ENCODE measurements at places on chromosomes 6 and 20.

DNA sequence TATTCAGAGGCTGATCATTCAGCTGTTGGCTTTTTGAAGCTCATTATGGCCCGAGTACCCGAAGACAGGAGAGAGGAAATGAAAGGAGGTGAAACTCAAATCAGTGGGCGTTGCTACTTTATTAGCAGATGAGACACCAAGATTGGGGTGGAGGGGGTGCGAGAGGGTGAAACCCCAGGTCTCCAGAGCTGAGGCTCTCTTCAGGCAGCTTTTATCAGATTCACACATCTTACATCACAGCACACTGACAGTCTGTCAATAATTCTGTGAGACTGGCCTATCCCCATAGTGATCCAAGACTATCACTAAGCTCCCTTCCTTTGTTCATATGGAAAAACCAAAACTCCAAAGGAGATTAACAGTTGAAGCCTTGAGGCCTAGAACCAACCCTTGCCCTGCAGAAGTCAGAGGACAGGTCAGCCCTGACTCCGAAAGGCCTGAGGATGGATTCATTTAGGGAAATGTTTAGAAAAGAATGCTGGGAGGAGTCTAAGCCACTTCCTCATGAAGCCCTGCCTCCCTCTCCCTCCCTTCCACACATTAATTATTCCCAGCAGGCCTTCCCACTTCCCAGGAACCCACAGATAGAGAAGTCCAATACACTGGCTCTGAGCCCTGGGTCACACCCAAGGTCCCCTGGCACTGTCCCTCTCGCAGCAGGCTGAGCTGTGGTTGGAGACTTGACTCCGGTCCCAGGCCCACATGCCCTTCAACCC lies 23.2 kb downstream of the TRERF1 start:
- no peak for DNase-seq

GRCh38 chr6:3766214-3766613 lies 14.7 kb upstream of the PXDC1 start:
- DNase-seq, result peak; percentile 85

GRCh38 chr6:46931416-46931815 lies 9.7 kb upstream of the ADGRF5 start:
- no peak for DNase-seq

DNA sequence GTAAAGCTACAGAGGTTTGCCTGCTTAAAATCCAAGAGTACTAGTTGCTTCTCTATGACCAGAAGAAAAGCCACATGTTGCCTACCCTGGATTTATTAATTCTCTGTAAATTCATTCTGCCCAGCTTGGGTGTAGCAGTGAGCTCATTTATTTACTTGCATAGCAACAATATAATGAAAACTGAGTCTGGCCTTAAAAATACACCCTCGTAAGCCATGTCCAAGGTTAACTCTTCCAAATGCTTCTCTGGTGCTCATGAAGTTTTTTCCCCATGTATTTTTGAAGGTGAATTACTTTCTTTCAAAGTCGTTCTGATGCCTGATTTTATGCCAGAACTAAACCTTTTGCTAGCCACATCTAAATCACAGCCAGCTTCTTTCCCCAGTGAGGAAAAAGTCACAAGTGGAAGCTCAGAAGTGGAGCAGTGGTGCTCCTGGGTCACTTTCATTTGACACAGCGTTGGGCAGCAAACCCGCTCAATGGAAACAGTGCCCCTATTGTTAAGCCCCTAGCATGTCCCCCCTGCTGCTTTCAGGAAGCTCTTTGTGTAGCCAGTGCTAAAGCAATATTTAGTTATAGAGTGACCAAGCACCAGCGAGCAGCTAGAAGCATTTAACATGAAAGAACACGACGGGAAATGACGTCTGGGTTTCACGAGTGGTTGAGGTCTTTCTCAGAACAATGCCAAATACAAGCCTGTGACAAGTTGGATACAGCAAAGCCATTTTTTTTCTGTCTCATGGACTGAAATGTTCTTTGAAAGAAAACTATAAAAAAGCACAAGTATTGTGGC lies 29.8 kb downstream of the NEDD9 start:
- DNase-seq, result no peak

GRCh38 chr6:166204852-166205650 lies 37.4 kb upstream of the TBXT start:
- DNase-seq, result no peak

- DNase-seq, result no peak
These were observed 12.9 kb downstream of the MAPK13 start for GRCh38 chr6:36142971-36143838.

- no peak for DNase-seq
These were observed 34.5 kb downstream of the ABRACL start for GRCh38 chr6:139062932-139063646.

DNA sequence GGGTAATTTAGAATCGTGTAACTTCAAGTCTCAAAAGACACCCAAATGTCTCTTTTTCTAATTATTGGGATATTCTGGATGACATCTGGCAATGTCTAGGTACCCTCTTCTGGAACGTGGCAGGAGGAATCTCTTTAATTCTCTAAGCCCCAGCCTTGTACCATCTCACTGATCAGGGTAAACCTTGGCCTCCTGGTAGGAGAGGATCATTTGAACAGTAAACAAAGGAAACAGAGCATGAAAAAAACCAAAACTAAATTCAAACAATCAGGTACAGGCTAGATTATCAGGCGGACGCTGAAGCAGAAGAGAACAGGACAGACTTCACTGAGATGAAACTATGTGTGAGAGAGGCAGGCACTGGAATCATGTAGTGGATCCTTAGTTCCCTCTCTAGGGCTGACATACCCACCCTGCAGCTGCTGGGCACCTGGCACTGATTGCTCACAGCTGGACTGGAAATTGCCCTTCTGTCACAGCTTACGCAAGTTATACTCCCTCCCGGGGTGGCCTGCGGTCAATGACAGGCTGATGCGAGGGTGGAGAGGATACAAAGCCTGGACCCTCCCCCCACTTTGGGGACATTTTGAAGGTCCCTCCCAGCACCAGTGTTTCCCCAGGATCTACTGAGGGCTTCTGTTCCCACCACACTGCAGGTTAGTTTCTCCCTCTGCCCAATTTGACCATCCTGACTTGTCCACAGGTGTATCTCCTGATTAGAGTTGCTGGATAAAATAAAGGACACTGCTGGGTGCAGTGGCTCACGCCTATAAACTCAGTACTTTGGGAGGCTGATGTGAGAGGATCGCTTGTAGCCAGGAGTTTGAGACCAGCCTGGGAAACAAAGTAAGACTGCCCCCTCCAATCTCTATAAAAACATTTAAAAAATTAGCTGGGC lies 20.6 kb upstream of the ZBTB24 start:
- no peak for DNase-seq

- no peak for DNase-seq
These were observed 20.1 kb downstream of the SMLR1 start for GRCh38 chr6:130847001-130847910.

DNA sequence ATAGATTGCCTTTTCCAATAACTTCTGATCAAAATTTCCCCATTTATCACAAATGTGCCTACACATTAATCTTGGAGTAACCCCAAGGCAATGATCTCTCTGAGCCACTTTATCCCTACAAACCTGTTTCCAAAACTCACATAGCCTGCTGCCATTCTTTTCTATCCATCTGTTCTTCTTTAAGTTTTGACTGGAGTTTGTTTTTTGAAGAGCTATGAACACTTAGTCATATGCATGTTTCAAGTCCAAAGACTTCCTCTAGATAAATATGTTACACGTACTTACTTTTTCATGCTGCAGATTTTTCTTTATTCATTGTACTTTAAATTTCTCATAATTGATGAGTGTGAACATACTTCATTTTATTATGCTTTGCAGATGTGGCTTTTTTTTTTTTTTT lies 488.9 kb upstream of the CITED2 start:
- DNase-seq, result no peak

GRCh38 chr6:132130626-132131298 lies 179.6 kb upstream of the CCN2 start:
- DNase-seq, result no peak

- peak; percentile 91 for DNase-seq
These were observed 37.6 kb downstream of the GSTA2 start for GRCh38 chr6:52725535-52726192.

DNA sequence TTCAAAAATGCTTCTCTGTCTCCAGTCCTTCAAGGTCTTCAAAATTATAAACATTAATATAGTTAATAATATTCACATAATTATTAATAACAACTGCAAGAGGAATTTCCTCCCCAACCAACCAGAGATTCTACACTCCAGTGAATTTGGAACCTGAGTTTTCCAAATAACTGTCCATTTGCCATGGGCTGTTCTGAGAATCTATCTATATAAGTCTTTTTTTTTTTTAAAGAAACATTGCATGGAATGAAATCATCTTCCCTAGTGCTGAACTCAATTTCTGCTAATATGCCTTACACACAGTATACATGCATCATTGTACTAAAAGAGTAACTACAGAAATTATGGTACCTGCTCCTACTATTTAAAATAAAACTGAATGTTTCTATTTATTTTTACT lies 113.9 kb downstream of the SLC22A3 start:
- DNase-seq, result no peak

DNA sequence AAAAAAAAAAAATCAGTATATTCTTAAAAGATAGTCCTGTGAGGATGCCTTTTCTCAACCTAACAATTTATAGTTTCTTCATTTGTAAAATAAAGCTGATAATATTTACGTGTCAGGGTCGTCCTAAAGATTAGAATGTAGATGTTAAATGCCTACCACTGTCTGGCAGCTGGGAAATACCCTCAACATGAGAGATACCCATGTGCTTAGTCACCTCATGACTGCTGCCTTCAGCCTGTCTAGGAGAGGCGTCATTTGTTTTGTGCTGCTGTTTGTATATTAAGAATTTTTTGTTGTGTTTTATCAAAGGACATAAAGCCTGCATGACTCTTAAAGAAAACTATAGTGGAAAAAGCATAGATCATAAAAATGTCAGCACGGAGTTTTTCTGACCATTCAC lies 9.5 kb downstream of the FAM120B start:
- DNase-seq, result peak; percentile 42

- DNase-seq, result no peak
These were observed 21.2 kb upstream of the ELOVL5 start for GRCh38 chr6:53369876-53370515.

DNA sequence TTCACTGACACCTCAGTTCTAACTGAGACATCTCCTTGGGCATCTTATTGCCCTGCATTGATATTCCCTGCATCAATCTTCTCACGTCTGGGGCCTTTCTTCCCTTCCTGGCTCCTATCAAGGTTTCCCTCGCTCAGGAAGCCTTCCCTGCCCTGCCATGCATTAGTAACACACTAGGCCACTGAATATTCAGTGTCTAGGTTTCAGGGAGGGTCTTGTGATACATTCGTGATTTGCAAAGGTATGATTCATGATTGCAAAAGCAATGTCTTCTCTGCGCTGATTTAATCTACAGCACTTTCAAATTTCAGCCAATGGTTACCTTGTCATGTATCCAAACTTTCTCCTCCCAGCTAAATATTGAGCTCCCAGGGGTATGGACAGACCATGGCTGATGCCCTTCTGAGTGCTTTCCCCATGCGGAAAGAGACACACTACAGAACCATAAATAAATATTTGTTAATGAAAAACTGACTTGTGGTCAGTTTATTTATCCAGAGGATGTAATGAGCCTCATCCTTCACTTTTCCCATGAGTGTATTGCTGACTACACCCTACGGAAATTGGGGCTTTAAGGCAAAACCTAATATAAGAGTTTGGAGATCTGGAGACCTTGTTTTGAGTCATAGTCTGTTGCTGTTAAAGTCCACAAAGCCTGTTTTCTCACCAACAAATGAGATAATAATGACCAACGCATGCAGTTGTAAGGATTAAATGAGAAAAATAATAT lies 21.6 kb upstream of the PCSK2 start:
- no peak for DNase-seq

DNA sequence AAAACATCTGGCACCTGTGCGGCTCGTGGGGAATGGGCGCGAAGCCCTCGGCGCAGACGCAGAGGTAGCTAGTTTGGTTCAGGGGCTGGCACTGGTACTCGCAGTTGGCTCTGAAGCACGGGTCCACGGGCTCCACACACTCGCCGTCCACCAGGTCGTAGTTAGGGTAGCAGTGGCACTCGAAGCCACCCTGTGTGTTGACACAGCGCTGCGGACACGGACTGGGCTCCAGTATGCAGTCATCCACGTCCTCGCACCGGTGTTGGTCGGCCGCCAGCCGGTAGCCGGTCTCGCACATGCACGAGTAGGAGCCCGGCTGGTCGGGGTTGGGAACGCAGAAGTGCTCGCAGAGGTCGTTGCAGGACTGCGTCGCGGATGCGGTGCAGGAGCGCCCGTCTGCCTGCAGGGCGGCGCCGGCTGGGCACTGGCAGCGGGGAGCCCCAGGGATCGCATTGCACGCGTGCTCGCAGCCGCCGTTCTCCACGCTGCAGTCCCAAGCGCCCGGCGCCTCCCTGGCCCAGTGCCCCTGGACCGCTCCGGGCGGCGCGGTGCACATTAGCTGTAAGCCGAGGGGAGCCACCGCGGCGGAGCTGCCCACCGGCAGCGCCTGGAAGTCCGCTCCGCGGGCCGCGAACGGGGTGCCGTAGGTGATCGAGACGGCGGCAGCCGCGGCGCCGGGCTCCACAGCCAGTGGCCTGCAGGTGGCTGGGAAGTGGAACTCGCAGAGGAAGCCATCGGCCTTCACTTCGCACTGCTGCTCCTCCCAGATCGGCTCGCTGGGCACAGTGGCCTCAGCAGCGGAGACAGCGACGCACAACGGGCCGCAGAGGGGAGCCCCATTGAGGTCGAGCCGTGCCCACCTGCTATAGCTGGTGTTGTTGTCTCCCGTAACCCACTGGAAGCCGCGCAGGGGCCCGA lies 930 bp downstream of the THBD start:
- peak; percentile 75 for DNase-seq

- no peak for DNase-seq
These were observed 27.1 kb downstream of the LBP start for GRCh38 chr20:38373231-38373867.

- no peak for DNase-seq
These were observed 31.6 kb downstream of the NKX2-4 start for GRCh38 chr20:21365771-21366170.

DNA sequence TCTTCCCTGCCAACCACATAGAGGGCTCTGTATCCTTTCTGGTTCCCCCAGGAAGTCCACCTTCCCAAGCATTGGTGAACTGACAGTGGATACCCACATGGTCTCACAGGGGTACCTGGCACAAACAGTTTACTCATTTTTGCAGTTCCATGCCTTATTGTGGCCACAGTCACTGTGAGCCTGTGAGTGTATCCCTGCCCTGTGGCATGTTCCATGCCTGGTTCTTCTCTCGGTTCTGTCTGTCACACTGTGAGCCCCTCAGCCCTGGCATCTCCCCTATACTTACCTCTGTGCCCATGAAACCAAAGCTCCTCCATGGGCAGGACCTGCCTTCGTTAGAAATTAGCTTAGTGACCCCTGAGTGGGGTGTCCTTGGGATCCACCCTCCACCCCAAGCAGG lies 107.8 kb downstream of the TOX2 start:
- DNase-seq, result no peak

GRCh38 chr6:163525926-163526325 lies 111.4 kb downstream of the QKI start:
- DNase-seq, result peak; percentile 23

DNA sequence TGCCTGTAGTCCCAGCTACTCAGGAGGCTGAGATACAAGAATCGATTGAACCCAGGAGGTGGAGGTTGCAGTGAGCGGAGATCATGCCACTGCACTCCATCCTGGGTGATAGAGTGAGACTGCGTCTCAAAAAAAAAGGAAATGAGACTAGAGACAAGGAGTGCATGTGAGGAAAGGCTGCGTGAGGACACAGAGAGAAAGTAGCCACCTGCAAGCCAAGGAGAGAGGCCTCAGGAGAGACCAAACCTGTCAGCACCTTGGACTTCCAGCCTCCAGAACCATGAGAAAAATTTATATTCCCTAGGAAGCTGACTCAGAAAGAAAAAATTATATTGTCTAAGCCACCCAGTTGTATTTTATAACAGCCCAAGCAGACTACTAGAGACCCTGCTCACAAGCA lies 7.4 kb upstream of the BEND3 start:
- no peak for DNase-seq

Data from epithelial cell of esophagus (primary cell).